ENCODE measurements at places on chromosomes 1 and 21.

- DNase-seq: no peak
These were observed 87.2 kb downstream of the VAV3 start for GRCh38 chr1:107877745-107878144.

DNA sequence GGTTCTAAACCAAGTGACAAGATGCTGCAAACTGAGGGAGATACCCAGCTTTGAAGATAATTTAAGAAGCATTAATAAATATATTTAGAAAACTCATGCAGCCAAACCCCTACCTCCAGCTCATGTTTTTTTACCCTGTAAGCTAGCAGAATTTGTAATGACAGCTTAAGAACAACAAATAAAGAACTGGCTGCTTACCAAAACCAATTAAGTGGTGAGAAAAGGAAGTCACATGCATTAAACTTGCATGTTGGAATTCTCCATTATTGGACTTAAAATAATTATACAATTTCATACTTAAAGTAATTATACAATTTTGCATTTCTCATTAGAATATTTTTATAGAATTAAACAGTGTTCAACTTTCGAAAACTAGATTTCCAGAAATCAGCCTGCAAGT, 75.6 kb upstream of the CNIH3 start:
- no peak for DNase-seq

DNA sequence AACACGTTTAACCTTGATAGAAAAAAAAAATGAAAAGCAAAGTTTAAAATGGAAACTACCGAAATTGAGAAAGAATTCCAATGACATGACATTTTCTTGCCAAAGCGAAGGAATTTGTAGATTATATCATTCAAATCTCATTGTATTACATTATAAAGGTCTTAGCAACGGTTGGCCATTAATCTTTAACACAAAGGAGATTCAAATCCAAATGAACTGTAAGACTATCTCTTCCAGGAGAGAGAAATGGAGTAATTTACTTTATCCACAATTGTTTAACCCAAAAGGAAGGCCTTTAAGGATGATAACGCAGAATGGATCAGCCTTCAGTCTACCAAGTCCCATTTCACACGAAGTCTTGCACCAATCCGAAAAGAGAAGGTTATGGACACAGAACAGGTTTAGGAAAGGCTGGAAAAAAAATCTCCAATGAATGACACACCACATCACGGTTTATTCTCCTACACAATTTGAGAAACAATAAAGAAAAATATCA, 1.5 kb downstream of the ENAH start:
- DNase-seq: no peak

DNA sequence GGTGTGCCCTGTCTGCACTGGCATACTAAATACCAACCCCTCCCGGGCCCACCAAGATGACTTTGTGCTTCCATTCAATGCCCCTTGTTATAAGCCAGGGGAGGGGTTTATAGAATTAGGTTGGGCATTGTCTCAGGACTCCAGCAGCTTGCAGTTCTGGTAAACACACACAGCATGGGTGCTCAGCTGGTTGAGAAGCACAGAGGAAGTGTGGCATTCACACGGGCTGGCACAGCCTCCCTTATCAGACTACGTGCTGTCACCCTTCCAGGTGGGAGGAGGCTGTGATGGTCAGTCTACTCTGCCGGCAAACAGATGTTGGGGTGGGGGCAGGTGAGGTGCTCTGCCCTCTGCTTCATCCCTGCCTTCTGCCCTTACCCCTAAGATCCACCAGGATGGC, 15.0 kb upstream of the SLC6A17 start:
- no peak for DNase-seq

DNA sequence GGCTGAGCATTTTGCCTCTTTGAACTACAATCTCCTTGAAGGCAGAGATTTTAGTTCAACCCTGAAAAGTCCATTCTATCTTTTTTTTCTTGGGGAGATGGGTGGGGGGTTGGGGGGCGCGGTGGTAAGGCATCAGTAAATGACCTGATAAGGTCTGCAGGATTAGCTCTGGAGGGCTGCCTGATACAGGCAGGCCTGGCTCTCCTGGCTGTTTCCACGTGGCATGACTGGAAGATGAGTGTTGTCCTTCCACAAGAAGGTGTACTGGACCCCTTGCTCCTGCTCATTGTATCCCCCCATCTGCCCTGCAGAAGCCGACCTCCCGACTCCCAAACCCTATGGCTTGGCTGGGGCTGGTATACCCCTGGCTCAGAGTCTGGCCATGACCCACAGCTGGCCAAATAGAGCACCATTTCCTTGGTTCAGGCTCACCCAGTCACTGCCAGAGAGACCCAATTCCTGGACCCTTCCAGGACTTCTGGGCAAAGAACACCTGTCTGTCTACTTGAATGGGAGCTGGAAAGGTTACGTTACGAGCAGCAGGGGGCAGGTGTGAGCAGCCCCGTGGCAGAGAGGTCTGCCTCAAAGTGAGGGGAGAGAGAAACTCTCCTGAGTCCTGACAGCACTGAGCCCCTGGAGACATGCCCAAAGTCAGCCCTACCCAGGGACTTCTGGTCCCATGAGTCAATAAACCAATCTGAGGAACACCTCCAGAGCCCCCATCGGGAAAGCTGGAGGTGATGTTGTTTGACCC, 17.0 kb downstream of the DHRS3 start:
- peak; percentile 72 for DNase-seq

All from psoas muscle (tissue), 8 donors.